ENCODE measurements at places on chromosomes 4 and X.

DNA sequence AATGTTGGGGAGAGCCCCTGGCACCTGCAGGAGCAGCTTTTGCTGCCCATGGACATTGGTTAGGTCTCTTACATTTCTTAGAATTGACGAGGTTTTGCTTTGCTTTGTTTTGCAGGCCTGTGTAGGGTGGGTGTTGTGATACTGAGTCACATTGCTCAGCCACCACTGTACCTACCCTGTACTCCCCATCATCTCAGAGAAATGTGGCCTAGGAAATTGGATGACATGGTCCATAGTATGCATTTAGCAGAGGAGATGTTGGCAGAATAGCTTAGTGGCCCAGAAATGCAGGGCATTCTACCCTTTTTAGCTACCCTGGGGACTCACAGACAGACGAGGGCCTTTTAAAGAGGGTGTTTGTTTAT, 43.7 kb downstream of the IL21 start:
- no peak for DNase-seq

- DNase-seq = no peak
These were observed 5.7 kb downstream of the ELK1 start for GRCh38 chrX:47644557-47645091.

GRCh38 chr4:120796271-120796670, 126.3 kb downstream of the PRDM5 start:
- no peak for DNase-seq

DNA sequence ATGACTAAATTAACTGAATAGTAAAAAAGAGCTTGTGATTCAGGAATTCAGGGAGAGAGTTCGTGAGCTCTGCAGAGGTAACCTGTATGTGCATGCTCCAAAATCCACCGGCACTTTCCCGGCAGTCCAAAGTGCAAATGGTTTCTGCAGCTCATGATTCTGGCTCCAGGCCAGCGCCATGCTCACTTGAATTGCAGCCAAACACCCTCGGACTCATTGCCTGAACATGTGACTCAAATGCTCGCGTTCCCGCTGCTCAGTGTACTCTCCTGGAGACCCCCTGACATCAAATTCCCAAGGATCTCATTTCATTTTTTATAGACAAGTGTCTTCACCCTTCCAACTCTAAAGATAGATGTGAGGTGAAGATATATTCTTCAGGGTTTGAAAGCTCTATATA, 44.1 kb upstream of the SH3RF1 start:
- peak; percentile 91 for DNase-seq

DNA sequence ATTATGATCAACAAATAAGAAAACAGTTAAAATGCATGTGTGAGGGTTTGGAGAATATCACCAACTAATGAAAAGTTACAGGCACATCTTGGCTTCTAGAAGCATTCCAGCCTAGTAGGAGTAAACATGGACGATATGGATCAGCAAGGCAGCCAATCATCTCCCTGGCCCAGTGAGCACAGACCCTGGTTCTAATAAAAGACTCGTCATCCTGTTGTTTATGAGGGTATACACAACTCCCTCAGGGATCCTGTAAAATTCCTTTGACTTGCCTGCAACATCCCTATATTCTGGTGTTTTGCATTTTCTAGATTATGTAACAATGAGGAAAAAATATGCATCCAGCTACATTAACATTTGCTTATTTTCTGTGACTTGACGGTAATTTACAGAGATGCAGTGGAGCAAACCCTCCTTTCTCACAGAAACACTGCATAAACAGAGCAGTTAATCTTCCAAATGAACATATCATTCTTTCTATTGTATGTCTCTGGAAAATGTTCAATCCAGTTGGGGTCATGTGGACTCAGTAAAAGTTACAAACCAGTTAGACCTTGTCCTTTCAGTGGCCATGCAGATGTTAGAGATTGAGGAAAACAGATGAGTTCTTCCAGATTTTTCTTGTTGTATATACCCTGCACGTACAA, 88.9 kb upstream of the NDP start:
- DNase-seq = no peak

DNA sequence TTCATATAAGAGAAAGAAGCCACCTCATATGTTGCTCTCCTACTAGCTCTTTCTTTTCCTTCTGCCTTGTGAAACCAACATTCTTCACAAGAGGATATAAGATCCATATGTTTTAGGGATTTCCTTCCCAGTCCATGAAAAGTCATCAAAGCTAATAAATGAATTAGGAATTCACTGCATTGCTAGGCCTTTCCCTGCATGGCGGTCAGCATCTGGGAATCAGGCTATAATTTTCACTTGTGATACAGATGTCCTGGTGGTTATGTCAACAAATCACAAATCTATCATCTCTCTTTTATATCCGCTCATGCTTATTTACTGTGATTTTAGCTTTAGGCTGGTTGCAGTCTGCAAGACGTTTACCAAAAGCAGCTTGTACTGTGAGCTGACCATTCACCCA, 510.0 kb downstream of the NLGN4X start:
- DNase-seq = no peak

DNA sequence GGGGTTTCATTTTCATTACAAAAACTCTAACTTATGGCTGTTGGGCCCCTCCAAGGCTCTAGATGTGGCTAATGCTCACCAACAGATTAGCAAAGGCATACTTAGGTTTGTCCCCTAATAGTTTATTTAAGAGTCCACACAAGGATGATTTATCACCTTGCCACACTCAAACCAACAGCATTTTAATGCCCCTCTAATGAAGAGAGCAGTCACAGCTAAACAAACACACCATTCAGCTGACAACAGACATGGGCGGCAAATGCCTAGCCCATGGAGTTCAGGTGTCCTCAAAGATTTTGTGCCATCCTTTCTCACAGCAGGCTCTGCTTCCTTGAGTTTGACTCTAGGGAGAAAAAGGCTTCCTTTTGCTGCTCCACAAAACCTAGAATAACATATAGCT, 61.8 kb upstream of the CITED1 start:
- no peak for DNase-seq

Data from HepG2 (cell line).